Large intestine (tissue), 12 donors: ENCODE measurements at places on chromosomes 3 and 15. TPM values are rescaled to one million over a fixed set of nuclear protein-coding genes. Genes with fewer than 3 reads are reported as not detected.

DNA sequence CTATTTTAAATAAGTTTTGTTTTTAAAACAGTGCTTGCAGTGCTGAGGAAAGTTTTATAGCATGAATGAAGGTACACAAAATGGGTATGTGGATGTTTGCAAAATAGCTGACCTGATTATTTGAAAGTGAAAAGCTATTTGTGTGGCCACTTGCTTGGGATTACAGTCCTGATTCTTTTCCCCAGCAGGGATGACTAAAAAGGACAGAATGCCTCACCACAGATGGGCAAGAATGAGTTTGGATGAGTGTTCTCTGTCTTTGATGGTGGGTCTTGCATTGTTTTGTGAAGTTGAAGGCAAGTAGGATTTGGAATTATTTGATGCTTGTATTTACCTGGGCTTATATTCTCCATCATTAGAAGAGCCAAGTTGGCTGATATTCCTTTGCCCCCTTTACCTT lies 48.8 kb upstream of the MEIS2 start:
- no peak for DNase-seq

DNA sequence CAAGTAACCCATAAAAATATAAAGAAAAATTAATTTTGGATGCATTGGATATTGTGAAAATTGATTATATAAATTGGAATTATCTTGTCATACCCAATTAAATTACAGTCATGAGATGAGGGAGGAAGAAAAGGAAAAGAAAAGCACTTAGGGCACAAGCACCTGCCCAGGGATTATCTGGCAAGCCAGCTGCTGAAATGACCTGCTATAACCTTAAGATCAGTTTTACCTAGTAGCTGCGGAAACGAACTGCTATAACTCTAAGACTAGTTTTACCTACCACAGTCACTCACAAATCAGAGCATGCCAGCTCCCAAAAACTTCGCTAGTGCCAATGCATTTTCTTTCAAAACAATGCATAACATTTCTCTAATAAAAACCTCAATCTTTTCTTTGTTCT lies 26.2 kb downstream of the LRRFIP2 start:
- DNase-seq = no peak

The GOLGA8T gene
- 0.75 TPM for polyA plus RNA-seq

The EPHB3 gene
- polyA plus RNA-seq = 9.3 TPM

The SLC51B gene
- 20.2 TPM for polyA plus RNA-seq

DNA sequence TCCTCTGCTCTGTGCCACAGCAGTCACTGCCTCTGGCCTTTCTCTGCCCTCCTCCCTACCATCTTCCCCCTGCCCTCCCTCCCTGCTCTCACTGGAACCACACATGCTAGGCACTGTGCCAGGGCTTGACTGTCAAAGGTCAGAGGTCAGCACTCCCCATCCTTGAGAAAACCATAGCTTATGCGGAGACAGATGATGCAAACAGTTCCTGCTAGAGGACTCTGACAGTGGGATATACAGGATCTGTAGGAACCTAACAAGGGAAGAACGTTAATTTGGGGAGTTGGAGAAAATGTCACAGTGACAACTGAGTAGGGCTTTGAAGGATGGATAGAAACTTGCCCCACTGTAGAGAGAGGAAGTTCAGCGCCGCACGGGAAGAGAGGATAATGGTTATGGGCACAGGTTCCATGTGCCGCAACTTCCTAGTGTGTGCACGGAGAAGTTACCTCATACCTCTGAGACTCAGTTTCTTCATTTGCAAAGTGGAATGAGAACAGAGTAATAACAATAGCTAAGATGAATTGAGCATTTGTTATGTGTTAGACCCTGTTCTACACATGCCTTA lies 29.3 kb upstream of the XYLB start:
- no peak for DNase-seq

GRCh38 chr15:64478863-64479262 lies 18.5 kb downstream of the ZNF609 start:
- no peak for DNase-seq

- DNase-seq = no peak
These were observed 7.4 kb downstream of the PRSS50 start for GRCh38 chr3:46710229-46710628.

The EPHB1 gene
- 3.7 TPM for polyA plus RNA-seq

The OR5H6 gene
- not detected for polyA plus RNA-seq

- peak; percentile 85 for DNase-seq
These were observed 15.4 kb upstream of the FGD5 start for GRCh38 chr3:14803101-14803980.

GRCh38 chr3:52134761-52135160 lies 19.5 kb downstream of the POC1A start:
- DNase-seq = no peak

GRCh38 chr3:25747033-25747432 lies 36.2 kb downstream of the NGLY1 start:
- DNase-seq = no peak

- DNase-seq = no peak
These were observed 3.4 kb downstream of the DENND6A start for GRCh38 chr3:57689367-57690053.

DNA sequence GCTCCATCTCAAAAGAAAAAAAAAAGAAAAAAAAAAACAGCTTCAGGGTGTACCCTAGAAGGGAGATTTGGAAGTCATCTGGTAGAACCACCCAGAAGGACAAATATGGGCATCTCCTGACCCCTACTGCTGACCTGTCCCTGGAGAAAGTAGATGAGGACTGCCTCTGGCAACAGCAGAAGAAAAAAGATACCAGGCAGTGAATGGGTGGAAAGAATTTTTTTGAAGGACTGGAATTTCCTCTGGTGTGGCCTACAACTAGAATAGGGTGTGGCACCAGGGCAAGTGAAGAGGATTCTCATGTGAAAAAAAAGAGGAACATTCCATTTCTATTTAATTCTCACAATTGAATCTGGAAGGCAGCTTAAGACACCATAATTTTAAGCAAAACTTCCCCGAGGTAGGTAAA lies 3.1 kb downstream of the ANXA2 start:
- DNase-seq = no peak

GRCh38 chr3:123406598-123406997 lies 42.3 kb downstream of the ADCY5 start:
- DNase-seq = peak; percentile 44

DNA sequence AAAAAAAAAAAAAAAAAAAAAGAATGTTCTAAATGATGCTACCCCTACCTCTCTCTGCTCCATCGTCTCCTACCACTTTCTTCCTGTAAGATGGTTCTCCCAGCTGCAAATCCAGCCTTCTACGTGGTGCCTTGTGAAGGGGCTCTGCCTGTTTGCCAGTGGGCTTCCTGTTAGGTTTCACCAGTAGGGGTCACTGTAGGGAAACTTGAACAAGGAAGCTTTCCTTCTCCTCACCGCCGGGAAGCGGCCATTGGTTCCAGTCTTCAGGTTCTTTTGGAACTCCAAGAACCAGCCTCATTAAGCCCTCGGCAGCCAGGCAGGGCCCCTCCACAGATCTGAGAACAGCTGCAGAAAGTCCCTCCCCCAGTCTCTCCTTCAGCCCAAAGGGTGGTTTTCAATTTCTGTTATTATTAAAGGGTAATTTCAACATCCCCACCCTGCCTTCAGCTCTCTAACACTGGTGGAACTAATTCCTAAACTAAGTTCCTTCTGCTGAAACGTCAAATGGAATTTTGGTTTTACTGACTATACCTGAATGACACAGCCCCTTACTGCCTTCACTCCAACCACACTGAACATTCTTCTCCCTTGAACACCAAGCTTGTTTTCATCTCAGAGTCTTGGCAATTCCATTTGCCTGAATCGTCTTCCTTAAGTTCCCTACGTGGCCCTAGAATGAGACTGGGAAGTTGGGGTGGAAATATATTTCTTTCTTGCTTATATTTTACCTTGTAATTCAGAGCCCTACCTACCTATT lies 13.5 kb downstream of the MCCC1 start:
- DNase-seq = no peak

- no peak for DNase-seq
These were observed 65.7 kb upstream of the FRMD4B start for GRCh38 chr3:69451594-69451993.
